ENCODE measurements at places on chromosomes 2 and 18.

DNA sequence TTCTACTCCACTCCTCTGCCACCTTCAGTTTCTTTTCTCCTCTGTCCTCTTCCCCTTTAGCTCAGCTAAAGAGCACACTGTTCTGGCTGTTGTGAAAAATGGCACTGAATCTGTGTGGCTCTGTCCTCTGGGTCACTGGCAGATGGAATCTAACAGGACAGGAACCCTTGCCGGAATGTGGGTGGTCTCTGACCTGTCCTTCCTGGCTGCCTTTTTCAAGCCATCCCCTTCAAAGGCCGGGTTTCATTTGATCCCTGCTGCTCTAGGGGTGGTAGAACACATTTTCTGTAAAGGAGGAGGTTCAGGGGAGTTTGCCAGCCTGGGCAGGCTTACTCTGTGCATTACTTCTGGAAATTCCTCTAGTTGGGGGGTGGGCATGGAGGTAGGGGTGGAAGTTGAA is 29.9 kb downstream of the MTCL1 start:
- H3K27me3 ChIP-seq = peaks cover 2% of the 10 kb centered on the region
- peaks cover 54% of the 10 kb centered on the region for H3K36me3 ChIP-seq
- H3K4me1 ChIP-seq = peaks cover 7% of the 10 kb centered on the region

- H3K4me3 ChIP-seq = no peak overlapping the region
- no peak overlapping the region for H3K27ac ChIP-seq
- no peaks in the 10 kb centered on the region for H3K4me1 ChIP-seq
- H3K36me3 ChIP-seq = no peaks in the 10 kb centered on the region
- DNase-seq = no peak
Measured at GRCh38 chr18:7017013-7017412, 100.6 kb downstream of the LAMA1 start.

GRCh38 chr2:119004602-119005001 is 62.6 kb downstream of the MARCO start:
- peaks cover 7% of the 10 kb centered on the region for H3K27me3 ChIP-seq
- no peak overlapping the region for H3K27ac ChIP-seq
- no peaks in the 10 kb centered on the region for H3K4me1 ChIP-seq
- DNase-seq = no peak

DNA sequence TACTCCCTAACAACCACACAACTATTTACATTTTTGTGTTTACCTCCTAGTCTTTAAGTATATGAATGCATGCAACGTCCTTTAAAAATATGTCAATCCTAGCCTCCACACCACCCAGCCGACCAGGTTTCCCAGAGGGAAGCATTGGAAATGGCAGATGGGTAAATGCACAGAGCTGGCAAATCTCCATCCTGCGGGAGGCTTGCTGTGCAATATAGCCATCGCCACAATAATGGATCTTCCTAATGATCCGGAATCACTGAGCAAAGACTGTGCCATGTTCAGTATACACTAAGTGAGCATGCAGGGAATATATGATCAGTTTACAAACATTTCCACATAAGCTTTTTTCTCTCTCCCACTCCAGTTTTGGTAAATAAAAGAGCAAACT is 131.8 kb downstream of the NEDD4L start:
- H3K27ac ChIP-seq = no peak overlapping the region
- H3K4me3 ChIP-seq = no peak overlapping the region
- peaks cover 32% of the 10 kb centered on the region for H3K27me3 ChIP-seq
- H3K4me1 ChIP-seq = peaks cover 16% of the 10 kb centered on the region

- peaks cover 2% of the 10 kb centered on the region for H3K27me3 ChIP-seq
- no peak for DNase-seq
- peaks cover 7% of the 10 kb centered on the region for H3K4me1 ChIP-seq
- H3K4me3 ChIP-seq = no peak overlapping the region
Measured at GRCh38 chr2:15158100-15158499, 403.0 kb downstream of the NBAS start.

- peaks cover 13% of the 10 kb centered on the region for H3K4me1 ChIP-seq
- no peak overlapping the region for H3K4me3 ChIP-seq
- no peaks in the 10 kb centered on the region for H3K27me3 ChIP-seq
- peaks cover 10% of the 10 kb centered on the region for H3K36me3 ChIP-seq
Measured at GRCh38 chr18:56721491-56721890, 70.3 kb downstream of the WDR7 start.

DNA sequence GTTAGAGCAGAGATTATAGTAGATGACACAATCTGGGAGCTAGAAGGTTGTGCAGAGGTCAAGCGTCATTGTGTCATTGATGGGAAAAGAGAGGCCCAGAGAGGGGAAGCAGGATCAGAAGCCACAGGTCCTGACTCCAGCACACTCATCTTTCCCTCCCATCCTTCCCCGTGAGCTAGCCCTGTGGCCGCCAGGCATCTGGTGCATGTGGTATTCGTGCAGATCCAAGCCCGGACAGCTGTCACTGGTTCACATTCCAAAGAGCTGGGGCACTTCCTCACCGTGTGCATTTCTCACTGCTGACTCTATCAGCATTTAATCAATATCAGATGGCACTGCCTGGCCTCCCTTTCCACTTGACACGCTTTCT is 94.1 kb upstream of the THOC1 start:
- H3K27me3 ChIP-seq = peaks cover 5% of the 10 kb centered on the region
- peak; percentile 94 for DNase-seq
- H3K4me3 ChIP-seq = peak overlapping the region; percentile 70
- peak overlapping the region; percentile 90 for H3K27ac ChIP-seq
- H3K4me1 ChIP-seq = peaks cover 59% of the 10 kb centered on the region
- H3K36me3 ChIP-seq = peaks cover 8% of the 10 kb centered on the region

DNA sequence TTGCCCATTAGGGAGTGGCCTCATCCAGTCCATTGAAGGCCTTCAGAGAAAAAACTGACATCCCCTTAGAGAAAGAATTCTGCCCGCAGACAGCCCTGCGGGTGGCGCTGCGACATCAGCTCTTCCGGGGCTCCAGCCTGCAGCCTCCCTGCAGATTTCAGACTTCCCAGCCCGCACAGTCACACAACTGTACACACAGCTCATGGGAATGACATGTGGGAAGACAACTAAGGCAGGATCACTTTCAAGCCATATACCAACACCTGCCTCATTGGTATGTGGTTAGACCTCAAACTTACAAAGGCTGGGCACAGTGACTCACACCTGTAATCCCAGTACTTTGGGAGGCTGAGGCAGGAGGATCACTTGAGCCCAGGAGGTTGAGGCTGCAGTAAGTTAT is 24.8 kb upstream of the TUBB6 start:
- peaks cover 72% of the 10 kb centered on the region for H3K4me1 ChIP-seq
- DNase-seq = peak; percentile 40
- peak overlapping the region; percentile 99 for H3K27ac ChIP-seq
- peaks cover 5% of the 10 kb centered on the region for H3K27me3 ChIP-seq

- H3K36me3 ChIP-seq = no peaks in the 10 kb centered on the region
- peaks cover 8% of the 10 kb centered on the region for H3K4me1 ChIP-seq
- no peak overlapping the region for H3K4me3 ChIP-seq
- no peak overlapping the region for H3K27ac ChIP-seq
- no peak for DNase-seq
Measured at GRCh38 chr18:25734336-25734735, 356.1 kb downstream of the SS18 start.

DNA sequence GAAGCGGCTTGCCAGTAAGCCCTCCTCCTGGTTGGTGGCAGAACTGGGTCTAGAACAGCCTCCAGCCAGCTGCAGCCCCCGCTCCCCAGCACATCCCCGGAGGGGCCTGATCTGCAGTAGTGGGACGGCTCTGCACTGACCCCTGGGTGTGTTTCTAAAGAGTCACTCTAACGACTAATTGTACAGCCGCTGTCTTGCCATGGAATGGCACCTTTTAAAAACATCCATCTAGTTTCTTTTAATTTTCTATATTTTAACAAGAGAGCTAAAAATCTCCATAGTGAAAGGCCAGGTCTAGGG is 82.0 kb downstream of the MTCL1 start:
- H3K27ac ChIP-seq = no peak overlapping the region
- H3K27me3 ChIP-seq = peaks cover 5% of the 10 kb centered on the region
- DNase-seq = no peak

- peaks cover 2% of the 10 kb centered on the region for H3K27me3 ChIP-seq
- H3K36me3 ChIP-seq = no peaks in the 10 kb centered on the region
- peaks cover 17% of the 10 kb centered on the region for H3K4me1 ChIP-seq
Measured at GRCh38 chr2:229974266-229974665, 52.0 kb downstream of the FBXO36 start.

DNA sequence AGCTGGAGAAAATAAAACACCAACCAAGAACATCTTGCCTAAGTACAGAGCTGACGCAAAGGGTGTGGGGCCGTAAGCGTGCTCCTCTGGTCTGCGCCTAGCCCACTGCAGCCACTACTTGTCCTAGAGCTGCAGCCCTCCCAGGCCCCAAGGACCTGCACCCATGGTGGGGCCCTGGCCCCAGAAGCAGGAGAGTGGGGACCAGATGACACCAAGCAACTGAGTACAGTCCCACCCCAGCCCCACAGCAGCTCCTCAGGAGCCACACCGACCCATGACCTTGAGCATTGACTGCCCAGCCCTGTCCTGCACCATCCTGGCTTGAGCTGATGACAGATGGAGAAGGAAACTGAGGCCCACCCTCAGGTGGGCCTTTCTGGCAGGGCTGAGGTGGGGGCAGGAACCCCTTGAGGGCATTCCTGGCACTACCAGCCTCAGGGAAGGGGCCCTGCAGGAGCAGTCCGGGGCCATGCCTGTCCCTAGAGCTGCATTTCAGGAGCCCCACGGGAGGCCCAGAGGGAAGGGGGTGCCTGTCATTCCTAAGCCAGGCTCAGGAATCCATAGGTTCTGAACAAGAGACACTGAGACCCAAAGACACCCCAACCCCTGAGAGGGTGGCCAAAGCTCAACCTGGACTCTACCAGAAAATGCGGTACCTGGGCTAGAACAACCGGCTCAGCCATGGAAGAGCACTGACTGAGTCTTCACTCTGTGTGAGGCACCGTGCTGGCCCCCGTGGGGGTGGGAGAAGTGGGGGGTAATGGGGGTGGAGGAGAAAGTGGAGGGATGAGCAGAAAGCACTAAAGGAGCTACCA is 4.9 kb downstream of the KIF1A start:
- no peaks in the 10 kb centered on the region for H3K4me1 ChIP-seq
- no peak overlapping the region for H3K4me3 ChIP-seq
- H3K36me3 ChIP-seq = peaks cover 10% of the 10 kb centered on the region
- no peak for DNase-seq

DNA sequence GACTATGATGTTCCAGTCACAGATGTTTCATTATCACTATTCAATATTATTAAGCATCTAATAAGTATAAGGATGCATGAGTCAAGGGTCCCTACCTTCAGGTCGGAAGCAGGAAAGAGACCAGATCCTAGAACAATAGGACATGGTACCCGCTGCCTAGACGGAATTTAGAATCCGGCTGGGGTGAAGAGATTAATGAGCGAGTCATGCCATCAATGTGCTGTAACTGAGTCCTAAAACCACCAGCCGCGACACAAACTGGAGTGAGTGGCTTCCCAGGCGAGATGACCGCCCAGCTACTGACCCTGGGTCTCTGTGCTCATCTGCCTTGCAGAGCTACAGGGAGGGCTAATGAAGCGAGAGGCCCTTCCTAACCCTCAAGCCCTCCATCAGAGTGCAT is 73.6 kb downstream of the DNMT3A start:
- no peaks in the 10 kb centered on the region for H3K4me1 ChIP-seq
- H3K4me3 ChIP-seq = no peak overlapping the region
- peaks cover 1% of the 10 kb centered on the region for H3K27me3 ChIP-seq
- H3K36me3 ChIP-seq = no peaks in the 10 kb centered on the region
- no peak overlapping the region for H3K27ac ChIP-seq

DNA sequence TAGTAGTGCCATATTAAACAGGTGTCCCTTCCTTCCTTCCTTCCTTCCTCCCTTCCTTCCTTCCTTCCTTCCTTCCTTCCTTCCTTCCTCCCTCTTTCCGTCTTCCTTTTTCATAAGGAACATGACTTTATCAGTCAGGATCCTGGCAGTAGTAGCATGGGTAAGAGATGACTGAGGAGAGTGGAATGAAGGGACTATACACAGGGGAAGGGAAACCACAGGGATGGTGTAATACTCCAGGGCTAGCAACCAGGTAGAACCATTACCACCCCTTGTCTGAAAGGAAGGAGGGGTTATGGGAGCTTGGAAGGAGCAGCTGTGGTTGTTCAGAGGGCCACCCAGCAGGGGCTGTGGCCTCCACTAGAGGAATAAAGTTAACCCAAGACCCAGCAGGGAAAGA is 23.2 kb upstream of the KDM3A start:
- DNase-seq = peak; percentile 29
- no peaks in the 10 kb centered on the region for H3K36me3 ChIP-seq
- H3K4me1 ChIP-seq = 0 out of 2 replicates have a peak, but pooled peaks cover 6% of the 10 kb centered on the region
- H3K27me3 ChIP-seq = peaks cover 18% of the 10 kb centered on the region

GRCh38 chr18:12252061-12252460 is 2.1 kb upstream of the CIDEA start:
- no peak overlapping the region for H3K27ac ChIP-seq
- peaks cover 14% of the 10 kb centered on the region for H3K4me1 ChIP-seq
- no peaks in the 10 kb centered on the region for H3K36me3 ChIP-seq
- no peak for DNase-seq
- no peak overlapping the region for H3K4me3 ChIP-seq

- peaks cover 57% of the 10 kb centered on the region for H3K4me1 ChIP-seq
- H3K27me3 ChIP-seq = peaks cover 10% of the 10 kb centered on the region
- H3K4me3 ChIP-seq = peak overlapping the region; percentile 78
- H3K27ac ChIP-seq = peak overlapping the region; percentile 86
Measured at GRCh38 chr18:48780201-48780912, 170.4 kb downstream of the SMAD7 start.

GRCh38 chr2:1219901-1220573 is 193.2 kb upstream of the TPO start:
- no peak for DNase-seq
- H3K4me1 ChIP-seq = peaks cover 6% of the 10 kb centered on the region
- peak overlapping the region; percentile 66 for H3K4me3 ChIP-seq

GRCh38 chr2:56680971-56681631 is 497.3 kb downstream of the CCDC85A start:
- peak overlapping the region; percentile 86 for H3K27ac ChIP-seq
- no peaks in the 10 kb centered on the region for H3K27me3 ChIP-seq
- H3K4me3 ChIP-seq = peak overlapping the region; percentile 37

GRCh38 chr2:48870503-48870902 is 115.0 kb upstream of the LHCGR start:
- H3K4me1 ChIP-seq = no peaks in the 10 kb centered on the region
- H3K4me3 ChIP-seq = no peak overlapping the region
- no peaks in the 10 kb centered on the region for H3K27me3 ChIP-seq
- H3K27ac ChIP-seq = no peak overlapping the region
- no peak for DNase-seq
- H3K36me3 ChIP-seq = no peaks in the 10 kb centered on the region

GRCh38 chr2:11154016-11154922 is 998 bp upstream of the SLC66A3 start:
- H3K27me3 ChIP-seq = peaks cover 6% of the 10 kb centered on the region
- H3K4me3 ChIP-seq = peak overlapping the region; percentile 75
- no peaks in the 10 kb centered on the region for H3K36me3 ChIP-seq
- no peak for DNase-seq

- no peaks in the 10 kb centered on the region for H3K4me1 ChIP-seq
- no peak for DNase-seq
- H3K36me3 ChIP-seq = peaks cover 4% of the 10 kb centered on the region
- no peak overlapping the region for H3K4me3 ChIP-seq
Measured at GRCh38 chr2:112184121-112184520, 45.9 kb downstream of the FBLN7 start.

GRCh38 chr2:72211777-72212485 is 64.3 kb upstream of the CYP26B1 start:
- no peaks in the 10 kb centered on the region for H3K36me3 ChIP-seq
- H3K27ac ChIP-seq = peak overlapping the region; percentile 67
- H3K4me1 ChIP-seq = peaks cover 30% of the 10 kb centered on the region
- peak; percentile 43 for DNase-seq
- peaks cover 2% of the 10 kb centered on the region for H3K27me3 ChIP-seq
